ENCODE measurements at places on chromosomes 3 and 15.

- DNase-seq = no peak
Measured at GRCh38 chr3:21642433-21642832, 108.6 kb downstream of the ZNF385D start.

DNA sequence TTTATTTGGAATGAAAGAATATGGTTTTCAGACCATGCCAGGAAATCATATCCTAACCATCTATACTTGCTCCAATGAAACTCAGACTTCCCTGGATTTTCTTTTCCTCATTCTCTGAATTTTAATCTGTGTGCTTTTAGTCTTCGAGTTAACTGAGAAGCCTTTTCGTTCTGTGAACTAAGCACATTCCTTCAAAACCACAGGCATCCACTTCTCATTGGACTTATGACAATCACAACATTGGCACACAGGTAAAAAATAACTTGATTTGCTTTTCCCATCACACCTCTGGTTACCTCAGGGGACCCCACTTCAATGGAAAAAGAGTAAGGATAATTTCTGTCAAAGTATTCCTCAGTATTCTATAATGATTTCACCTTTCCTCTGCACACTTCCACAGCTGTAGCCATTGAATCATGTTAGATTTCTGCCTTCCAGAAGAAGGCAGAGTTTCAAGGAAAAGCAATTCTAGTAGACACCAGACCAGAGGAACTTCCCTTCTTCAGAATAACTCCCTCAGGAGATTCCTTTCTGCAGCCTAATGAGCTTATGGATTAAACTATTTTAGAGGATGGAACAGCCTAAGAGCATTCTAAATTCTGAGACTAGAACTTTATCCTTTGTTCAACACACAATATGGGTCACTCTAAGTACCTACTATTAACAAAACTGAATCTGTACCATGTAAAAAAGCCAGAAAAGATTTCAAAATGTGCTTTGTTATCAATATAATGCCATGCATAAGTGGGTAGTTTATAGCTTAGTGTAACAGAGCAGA, 15.9 kb downstream of the COMMD2 start:
- DNase-seq = no peak

DNA sequence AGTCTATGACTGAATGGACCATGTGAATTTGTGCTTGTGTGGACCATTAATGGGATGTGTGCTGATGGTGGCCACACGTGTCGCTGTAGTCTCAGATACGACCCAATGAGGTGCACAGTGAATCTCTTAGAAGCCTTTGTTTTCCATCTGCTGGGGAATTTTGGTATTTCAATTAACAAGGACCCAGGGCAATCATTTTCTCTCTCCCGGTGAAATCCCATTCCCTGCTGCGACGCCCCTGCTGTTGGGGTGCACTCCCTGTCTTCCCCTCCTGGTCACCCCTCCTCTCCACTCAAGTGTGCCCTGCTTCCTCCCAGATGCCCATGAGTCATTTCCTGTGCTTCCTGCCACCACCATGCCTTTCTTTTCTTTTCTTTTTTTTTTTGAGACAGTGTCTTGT, 32.7 kb downstream of the EBLN2 start:
- no peak for DNase-seq

DNA sequence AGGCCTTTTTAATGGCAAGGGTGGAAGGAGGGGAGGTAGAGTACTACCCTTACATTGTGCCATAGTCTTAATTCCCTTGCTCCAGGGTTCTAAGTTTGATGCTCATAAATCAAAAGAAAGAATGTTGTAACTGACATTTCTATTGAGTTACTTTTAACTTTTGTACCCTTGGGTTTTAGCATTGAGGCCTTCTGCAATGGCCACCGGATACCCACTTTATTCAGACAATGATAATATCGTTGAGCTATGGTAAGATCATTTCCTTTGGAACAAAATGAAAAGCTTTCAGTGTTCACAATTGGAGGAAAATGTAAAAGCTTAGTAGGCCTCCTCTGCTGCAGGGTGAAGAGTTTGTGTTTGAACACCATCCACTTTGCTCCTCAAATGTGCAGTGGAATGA, 16.8 kb downstream of the CGNL1 start:
- no peak for DNase-seq

GRCh38 chr15:35566991-35567390, 21.0 kb upstream of the DPH6 start:
- no peak for DNase-seq

DNA sequence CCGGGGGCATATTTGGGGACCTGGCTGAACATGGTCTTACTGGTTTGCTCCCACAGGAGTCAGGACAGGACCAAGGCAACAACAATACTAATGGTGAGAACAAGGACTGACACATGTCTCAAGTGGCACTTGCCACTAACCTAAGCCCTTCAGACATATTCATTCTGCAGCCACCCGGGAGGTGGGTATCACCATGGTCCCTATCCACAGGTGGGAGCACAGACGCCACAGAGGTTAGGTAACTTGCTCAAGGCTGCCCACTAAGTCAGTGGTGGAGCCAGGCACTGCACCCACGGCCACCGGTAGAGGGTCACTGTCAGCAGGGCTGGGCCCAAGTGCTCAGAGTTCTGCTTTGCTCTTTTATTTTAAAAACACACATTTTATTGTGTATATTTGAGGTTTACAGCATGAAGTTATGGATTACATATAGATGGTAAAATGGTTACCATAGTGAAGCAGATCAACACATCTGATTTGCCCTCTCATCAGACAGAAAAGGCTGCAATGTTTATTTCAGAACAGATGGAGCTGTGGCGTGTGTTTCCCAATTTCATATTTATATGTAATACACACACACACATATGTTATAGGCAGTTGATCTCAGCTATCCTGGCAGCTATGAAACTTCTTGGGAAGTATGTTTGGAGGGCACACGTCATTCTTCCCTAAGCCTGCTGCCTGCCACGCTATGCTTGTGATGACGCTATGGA, 30.0 kb upstream of the SLC41A3 start:
- no peak for DNase-seq

GRCh38 chr15:38705436-38706219, 141.0 kb upstream of the RASGRP1 start:
- no peak for DNase-seq

DNA sequence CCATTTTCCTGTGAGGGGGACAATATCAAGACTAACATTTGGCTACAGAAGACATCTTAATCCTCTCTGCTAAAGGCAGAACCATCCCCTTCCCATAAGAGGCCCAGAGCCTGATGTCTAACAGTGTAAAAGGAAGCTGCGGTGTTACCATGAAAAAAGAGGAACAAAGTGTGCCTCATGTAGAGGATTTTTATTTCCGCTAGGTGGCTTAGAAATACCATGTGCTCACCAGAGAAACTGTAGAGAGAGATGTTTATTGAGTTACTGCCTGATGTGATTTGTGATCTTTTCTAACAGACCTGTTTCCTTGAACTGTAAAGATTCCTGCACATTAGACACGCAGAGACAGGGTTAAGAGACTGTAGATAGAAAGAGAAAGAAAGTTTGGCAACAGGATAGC, 22.0 kb downstream of the OR5H15 start:
- peak; percentile 69 for DNase-seq

DNA sequence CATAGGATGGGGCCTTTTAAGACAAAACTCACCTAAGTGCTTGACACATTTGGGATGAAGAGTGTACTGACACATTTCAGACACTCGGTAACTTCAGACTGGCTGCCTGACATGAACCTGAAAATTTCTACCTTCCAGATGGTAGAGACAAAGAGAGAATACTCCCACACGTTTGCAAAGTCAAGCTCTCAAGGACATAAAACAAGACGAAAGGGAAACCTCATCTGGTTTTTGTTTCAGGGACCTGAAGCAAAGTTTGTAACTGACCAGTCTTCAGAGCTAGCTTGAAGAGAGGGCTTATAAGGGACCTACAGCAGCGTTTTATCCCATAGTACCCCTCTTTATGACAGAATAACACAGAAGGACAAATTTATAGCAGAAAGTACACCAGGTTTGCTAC, 41.9 kb downstream of the ZNF621 start:
- no peak for DNase-seq

DNA sequence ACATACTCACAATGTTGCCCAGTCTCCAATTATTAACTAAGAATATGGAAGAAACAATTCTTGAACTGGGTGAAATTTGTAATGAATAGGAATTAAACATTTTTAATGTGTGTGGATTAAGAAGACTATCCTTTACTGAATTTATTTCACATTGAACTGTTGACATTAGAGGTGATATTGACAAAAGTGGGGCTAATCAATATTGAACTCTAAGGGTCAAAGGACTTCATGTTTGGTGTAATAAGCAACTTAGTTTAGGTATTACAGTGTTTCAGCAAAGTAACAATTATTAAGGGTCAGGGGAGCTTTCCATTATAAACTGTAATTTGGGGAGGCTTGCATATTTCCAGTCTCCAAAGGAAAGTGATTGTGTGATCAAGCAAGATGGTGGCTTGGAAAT, 16.2 kb upstream of the NANOGP8 start:
- DNase-seq = no peak

GRCh38 chr3:190774633-190775032, 87.9 kb downstream of the GMNC start:
- no peak for DNase-seq

- no peak for DNase-seq
Measured at GRCh38 chr3:171783626-171784025, 26.7 kb downstream of the PLD1 start.

DNA sequence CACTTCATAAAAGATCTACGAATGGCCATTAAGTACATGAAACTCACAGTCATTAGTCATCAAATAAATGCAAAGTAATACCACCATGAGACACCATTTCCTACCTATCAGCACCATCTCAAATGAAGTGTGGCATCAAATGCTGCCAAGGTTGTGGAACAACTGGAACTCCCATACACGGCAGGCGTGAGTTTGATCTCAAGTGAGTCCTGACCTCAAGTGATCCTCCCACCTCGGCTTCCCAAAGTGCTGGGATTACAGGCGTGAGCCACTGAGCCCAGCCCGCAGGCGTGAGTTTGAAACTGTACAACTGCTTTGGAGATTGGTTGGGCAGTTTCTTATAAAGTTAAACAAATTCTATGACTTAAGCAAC, 28.8 kb upstream of the HDAC11 start:
- no peak for DNase-seq

DNA sequence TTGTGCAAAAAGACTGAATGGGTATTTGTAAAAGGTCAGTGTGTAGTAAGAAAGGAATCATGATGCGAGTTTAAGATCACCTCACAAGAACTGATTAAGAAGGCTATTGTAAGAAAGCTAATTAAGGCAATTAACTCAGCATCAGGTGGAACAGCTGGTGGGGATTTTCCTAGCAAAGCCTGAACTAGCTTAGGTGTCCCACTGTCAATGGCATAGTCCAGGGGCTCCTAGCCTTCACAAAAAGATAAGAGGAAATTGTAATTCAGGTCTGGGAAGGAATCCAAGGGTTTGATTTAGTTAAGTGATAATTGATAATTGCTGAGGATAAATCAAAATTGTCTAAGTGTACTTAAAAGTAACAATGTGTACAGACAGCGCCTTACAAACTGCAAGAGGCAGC, 901.6 kb downstream of the TUSC7 start:
- peak; percentile 75 for DNase-seq

DNA sequence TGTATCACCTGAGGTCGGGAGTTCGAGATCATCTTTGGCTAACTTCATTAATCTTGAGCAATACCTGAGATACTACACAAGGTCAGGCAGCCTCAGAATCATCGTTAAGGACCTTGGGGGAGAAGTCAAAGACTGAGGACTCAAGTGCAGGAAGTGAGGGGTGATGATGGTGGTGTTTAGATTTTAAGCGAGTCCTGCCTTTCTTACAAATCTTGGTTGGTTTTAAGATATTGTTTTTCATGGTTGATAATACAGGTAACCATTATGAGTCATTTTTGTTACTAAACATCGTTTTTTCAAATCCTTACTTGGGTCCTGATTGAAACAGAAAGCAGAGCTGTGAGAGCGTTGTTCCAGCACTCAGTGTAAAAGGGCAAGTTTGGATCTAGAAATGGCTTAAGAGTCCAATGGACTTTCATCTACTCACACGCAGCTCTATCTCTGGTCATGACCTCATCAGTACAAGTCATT, 4.1 kb downstream of the RASGRP1 start:
- no peak for DNase-seq

GRCh38 chr3:59442046-59442445, 392.2 kb upstream of the CFAP20DC start:
- no peak for DNase-seq

DNA sequence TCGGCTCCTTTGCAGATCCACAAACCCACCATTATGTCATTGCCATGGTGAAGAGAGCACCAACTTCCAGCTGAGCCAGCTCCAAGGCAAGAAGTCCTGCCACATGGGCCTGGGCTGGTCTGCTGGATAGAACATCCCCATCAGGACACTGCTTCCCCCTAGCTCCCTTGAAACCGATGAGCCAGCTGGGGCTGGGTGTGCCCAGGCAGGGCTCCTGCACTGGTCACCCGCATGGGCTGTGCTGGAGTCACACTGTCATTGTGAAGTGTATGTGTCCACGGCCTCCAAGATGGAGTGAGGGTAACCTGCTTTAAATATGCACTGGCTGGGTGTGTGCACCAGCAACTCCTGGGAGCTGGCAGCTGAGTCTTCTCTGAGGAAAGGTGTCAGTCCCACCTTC, 31.0 kb upstream of the TOPBP1 start:
- no peak for DNase-seq

DNA sequence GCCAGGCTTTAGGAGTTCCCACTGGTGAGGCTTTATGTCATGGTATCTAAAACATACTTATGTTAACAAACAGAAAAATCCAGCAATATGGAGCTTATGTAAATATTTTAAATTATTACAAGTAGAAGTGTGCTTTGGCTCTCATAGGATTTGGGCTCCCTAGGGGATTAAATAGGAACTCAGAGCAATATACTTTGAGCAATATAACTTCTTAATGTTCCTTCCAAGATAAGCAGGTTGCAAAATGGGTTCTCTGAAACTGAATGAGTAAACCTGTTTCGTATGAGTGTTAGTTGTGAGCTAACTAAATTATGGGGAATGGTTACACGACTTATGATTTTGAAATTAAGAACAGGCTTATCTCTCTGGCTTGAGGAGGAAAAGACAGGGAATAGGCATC, 366.1 kb upstream of the ZNF385D start:
- DNase-seq = no peak

DNA sequence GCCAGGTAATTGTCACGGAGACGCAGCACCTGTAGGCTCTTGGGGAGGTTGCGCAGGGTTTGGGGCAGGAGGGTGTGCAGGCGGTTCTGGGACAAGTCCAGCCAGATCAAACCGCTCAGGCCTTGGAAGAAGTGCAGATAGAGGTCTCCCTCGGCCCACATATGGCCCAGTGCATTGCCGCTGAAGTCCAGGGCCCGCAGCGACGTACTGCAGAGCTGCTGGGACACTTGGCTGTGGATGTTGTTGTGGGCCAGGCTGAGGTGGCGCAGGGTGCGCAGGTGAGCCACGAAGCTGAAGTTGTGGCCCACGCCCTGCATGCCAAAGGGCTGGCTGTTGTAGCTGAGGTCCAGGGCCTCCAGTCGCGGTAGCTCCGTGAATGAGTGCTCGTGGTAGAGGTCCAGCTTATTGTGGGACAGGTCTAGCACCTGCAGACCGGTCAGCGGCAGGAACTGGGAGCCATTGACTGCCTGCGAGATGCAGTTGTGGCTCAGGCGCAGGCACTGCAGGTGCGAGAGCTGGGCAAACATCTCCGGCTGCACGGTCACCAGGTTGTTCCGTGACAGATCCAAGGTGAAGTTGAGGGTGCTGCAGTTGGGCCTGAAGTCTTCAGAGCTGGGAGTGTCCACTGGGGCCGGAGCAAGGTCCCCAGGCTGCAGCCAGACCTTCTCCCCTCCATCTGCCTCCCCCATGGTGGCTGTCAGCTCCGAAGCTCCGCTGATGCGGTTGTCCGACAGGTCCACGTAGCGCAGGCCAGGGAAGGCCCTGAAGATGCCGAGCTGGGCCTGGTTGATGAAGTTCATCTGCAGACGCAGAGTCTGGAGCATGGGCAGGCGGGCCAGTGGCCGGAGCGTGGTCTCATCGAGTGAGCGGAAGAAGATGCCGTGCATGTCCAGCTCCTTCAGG, 2.9 kb downstream of the TLR9 start:
- DNase-seq = no peak

Data from SK-N-DZ (cell line).